ENCODE measurements at places on chromosomes 3 and 15. TPM values are rescaled to one million over a fixed set of nuclear protein-coding genes. Genes with fewer than 3 reads are reported as not detected.

GRCh38 chr3:134807189-134807588 lies 12.1 kb downstream of the EPHB1 start:
- no peak for DNase-seq

DZIP1L gene
- not detected for total RNA-seq

DNA sequence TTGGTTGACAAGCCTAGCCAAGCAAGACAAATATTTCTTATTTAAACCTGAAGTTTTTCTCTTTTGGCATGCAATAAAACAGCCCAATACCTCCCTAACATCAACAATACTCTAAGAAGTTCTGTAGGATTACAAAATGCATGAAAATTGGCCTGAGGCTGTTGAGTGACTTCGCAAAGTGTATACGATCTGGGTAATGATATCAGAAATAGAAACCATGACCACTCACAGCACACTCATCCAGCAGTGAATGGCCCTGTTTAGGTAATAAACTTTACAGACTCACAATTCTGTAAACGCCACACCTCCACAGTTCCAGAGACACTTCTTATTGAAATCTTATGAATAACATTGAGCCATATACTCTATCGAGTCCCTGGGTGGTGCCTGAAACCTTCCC lies 83.0 kb upstream of the NAALADL2 start:
- DNase-seq, result no peak

GRCh38 chr3:45684327-45684892 lies 4.8 kb upstream of the SACM1L start:
- DNase-seq, result no peak

GRCh38 chr15:82909080-82909815 lies 43.3 kb downstream of the HOMER2 start:
- DNase-seq, result no peak

GRCh38 chr3:196931828-196932587 lies 10.3 kb downstream of the NCBP2 start:
- no peak for DNase-seq
